Progenitor cell of endocrine pancreas (in vitro differentiated cells): ENCODE measurements at places on chromosomes 12 and 14. TPM values are rescaled to one million over a fixed set of nuclear protein-coding genes. Genes with fewer than 3 reads are reported as not detected.

Gene AGAP2
- 0.29 TPM in 2 replicates for total RNA-seq

Gene OR6C70
- not detected in 2 replicates for total RNA-seq

Gene P2RX7
- not detected in 2 replicates for total RNA-seq

- DNase-seq: no peak
- peaks cover 26% of the 10 kb centered on the region for H3K4me1 ChIP-seq
- no peak overlapping the region for H3K27ac ChIP-seq
- H3K36me3 ChIP-seq: peaks cover 8% of the 10 kb centered on the region
- H3K4me3 ChIP-seq: peak overlapping the region; percentile 76
- H3K27me3 ChIP-seq: peaks cover 48% of the 10 kb centered on the region
Measured at GRCh38 chr12:49537231-49537751, 1.5 kb upstream of the KCNH3 start.

DNA sequence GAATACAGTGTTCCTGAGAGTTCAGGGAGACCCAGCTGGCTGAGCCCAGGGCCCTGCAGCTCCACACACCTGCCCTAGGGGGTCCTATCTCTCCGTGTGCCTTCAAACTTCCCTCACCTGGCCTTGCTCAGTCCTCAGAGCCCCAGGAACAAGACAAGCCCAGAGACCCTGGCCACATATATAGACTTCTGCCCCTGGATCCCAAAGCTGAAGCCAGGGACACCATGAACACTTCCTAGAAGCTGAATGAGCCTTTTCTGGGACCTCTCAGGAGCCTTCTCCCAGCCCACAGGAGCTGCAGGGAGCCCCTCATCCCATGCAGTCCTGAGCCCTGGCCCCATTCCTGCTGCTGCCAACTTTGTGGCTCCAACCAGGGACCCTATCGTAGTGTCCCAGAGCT lies 190.5 kb downstream of the DICER1 start:
- no peak overlapping the region for H3K27ac ChIP-seq
- H3K27me3 ChIP-seq: peaks cover 8% of the 10 kb centered on the region
- H3K36me3 ChIP-seq: no peaks in the 10 kb centered on the region

DNA sequence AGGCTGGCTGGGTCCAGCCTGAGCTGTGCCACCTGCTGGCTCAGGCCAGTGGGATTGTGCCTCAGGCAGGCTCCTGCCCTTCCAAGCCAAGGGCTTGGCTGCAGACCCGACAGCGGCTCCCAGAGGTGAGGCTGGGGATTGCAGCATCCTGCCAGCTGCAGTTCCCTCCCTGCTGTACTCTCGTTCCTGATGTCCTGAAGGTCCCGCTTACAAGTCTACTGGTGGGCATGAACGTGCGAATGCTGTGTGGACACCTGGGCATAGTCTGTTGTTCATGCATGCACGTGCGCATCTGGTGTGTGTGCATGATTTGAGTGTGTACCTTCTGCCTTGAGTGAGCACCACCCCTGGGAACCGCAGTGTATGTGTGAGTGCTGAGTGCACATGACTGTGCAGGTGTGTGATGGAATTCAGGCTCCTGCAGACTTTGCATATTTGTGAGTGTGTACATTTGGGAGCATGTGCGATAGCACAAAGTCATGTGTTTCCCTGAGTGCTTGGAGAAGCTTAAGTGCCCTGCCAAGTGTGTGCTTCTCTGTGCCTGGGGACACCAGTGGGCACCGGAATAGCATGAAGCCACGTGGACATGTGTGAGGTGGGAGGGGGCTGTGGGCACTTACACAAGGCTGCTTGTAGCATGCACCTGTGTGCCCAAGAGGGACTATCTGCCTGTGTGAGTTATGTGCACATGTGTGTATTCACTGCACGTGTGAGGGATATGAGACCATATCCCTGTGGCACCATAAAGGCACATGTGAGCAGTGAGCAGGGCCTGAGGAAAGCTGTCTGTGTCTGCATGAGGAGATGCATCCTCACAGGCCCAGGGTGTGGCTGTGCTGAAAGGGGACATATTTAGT lies 19.3 kb upstream of the KRT7 start:
- H3K36me3 ChIP-seq: no peaks in the 10 kb centered on the region
- H3K4me1 ChIP-seq: peaks cover 29% of the 10 kb centered on the region
- H3K27ac ChIP-seq: peak overlapping the region; percentile 72
- peaks cover 16% of the 10 kb centered on the region for H3K27me3 ChIP-seq

DNA sequence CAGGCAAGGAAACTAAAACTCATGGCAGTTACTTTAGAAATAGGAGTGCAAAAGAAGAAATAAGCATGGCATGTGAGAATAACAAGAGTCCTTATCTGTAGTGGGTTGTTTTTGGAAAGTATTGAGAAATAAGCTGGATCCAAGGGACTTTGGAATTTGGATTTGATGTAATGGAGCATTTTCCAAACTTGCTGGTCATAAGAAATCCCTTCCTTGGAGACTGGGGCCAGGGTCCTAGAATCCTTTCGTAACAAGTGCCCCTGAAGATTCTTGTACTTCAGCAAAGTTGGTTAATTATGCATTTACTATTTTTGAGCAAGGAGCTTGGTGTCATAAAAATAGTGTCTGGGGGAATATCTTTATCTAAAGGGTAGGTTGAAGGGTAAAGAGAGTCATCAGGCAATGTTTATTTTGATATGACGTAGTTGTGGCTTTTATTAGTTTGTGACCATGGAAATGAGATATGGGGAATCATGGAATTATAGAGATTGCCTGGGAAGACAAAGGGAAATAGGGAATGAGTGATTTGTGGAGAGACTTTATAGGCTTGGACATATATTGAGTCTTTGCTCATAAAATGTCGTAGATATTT lies 53.9 kb downstream of the WNK1 start:
- peak overlapping the region; percentile 0 for H3K27ac ChIP-seq
- H3K27me3 ChIP-seq: no peaks in the 10 kb centered on the region
- H3K4me1 ChIP-seq: peaks cover 7% of the 10 kb centered on the region
- no peak for DNase-seq
- H3K36me3 ChIP-seq: no peaks in the 10 kb centered on the region

DNA sequence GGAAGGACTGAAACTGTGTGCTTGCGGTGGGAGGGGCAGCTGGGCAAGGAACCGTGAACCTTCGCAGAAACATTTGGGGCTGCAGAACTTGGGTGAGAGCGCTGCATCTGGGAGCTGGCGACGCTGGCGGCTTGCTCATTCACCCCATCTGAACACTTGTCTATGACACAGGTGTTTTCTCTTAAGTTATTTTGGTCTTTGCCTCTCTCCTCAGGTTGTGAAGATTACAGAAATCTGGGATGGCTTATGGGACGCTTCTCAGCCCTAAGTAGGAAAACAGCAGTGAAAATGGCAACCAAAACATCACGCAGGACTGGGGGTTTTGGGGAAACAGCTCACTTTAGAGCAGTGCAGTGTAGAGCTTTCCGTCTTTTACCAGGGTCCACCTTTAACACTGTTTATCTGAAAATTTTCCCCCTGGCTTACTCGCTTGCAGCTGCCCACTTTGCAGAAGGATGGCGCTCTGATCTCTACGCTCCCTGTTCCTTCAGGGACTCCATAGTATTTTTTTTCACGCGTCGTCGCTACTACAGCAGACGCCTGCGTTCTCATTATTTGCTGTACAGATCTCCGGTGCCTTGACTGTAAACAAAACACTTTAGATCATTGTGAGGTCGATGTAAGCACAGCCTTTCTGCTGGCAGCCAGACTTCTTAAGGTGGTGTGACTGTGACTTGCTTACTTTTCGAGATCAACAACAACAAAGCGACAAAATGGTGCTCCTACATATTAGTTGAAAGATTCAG lies 2.7 kb upstream of the CDKN1B start:
- H3K4me1 ChIP-seq: peaks cover 35% of the 10 kb centered on the region
- peaks cover 19% of the 10 kb centered on the region for H3K27me3 ChIP-seq
- H3K27ac ChIP-seq: peak overlapping the region; percentile 2
- DNase-seq: no peak
- H3K36me3 ChIP-seq: peaks cover 7% of the 10 kb centered on the region

- DNase-seq: no peak
- peaks cover 13% of the 10 kb centered on the region for H3K36me3 ChIP-seq
- peaks cover 18% of the 10 kb centered on the region for H3K4me1 ChIP-seq
- H3K27me3 ChIP-seq: no peaks in the 10 kb centered on the region
- H3K27ac ChIP-seq: no peak overlapping the region
- H3K4me3 ChIP-seq: no peak overlapping the region
Measured at GRCh38 chr14:24438223-24439097, 4.1 kb downstream of the SDR39U1 start.

GRCh38 chr14:104395941-104396681 lies 183.5 kb upstream of the C14orf180 start:
- H3K27ac ChIP-seq: no peak overlapping the region
- peaks cover 40% of the 10 kb centered on the region for H3K27me3 ChIP-seq
- DNase-seq: no peak
- no peak overlapping the region for H3K4me3 ChIP-seq

- no peak overlapping the region for H3K4me3 ChIP-seq
- H3K27ac ChIP-seq: peak overlapping the region; percentile 25
- no peaks in the 10 kb centered on the region for H3K27me3 ChIP-seq
- no peak for DNase-seq
- peaks cover 15% of the 10 kb centered on the region for H3K4me1 ChIP-seq
Measured at GRCh38 chr12:90481748-90482147, 473.2 kb downstream of the CCER1 start.

DNA sequence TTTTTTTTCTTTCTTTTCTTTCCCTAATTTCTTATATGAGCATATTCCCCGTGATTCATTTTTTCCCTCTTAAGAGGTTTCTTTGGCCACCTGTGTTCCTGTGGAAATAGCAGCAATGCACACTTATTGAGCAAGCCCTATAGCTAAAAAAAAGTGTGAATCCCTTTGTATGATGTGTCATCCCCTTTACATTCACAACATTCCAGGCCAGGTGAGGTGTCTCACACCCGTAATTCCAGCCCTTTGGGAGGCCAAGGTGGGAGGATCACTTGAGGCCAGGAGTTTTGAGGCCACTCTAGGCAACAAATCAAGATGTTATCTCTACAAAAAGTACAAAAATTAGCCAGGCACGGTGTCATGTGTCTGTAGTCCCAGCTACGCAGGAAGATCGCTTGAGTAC lies 700.4 kb upstream of the TBX3 start:
- DNase-seq: no peak
- H3K4me3 ChIP-seq: no peak overlapping the region
- peaks cover 38% of the 10 kb centered on the region for H3K27me3 ChIP-seq
- no peaks in the 10 kb centered on the region for H3K36me3 ChIP-seq
- H3K4me1 ChIP-seq: peaks cover 12% of the 10 kb centered on the region
- H3K27ac ChIP-seq: no peak overlapping the region
